Muscle of leg (tissue), 16 donors: ENCODE measurements at places on chromosomes 6 and 20. TPM values are rescaled to one million over a fixed set of nuclear protein-coding genes. Genes with fewer than 3 reads are reported as not detected.

- peak; percentile 78 for DNase-seq
Observed at GRCh38 chr6:87066449-87067333, 28.2 kb downstream of the CGA start.

GRCh38 chr6:98648211-98648914, 186.0 kb upstream of the POU3F2 start:
- no peak for DNase-seq

DNA sequence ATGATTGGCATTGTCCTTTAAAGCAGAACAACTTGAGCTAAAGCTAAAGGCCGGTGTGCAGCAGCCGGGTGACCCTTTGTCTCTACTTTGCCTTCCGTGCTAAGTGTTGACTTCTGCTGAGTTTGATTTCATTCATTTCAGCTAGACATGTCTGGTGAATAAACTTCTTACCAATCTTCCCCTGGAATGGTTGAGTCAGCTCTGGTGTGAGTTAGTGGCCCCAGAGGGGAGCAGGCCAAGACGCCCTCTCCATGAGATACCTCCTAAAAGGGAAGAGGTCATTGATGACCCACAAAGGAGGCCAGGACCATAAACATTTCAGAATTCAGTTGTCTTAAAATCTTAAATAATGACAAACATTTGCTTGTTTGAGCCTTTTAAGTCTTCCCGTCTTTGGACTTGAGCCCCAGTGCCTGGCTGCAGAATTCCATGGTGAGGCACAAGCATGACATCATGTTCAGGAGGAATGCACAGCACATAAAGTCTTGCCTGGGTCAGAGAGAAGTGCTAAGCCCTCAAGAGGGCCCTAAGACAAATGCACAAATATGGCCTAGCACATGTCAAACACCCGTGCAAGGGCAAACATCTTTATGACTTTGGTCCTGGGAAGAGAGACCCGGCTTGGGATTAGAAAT, 96.3 kb upstream of the NEDD9 start:
- DNase-seq: peak; percentile 43

Gene DNMT3B
- 2.9 TPM for total RNA-seq

DNA sequence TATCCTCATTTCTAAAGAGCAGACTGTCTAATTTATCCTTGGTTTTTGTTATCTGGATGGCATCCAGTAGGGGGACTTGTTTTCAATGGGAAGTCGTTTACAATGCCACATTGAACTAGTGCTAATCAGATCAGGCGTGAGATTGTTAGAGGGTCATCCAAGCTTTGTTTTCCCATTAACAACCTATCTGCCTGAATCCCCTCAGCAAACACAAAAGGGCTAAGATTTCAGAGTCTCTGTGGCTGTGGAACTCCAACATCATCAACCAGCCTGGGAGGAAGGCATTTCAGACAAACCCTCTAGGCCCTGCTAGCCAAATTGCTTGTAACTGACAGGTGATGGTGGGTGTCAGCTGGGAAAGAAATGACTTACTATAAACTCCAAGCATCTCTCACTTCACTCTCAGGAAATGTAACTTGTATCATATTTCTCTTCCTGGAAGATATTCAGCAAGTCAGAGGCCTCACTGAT, 47.7 kb downstream of the COL19A1 start:
- DNase-seq: peak; percentile 81

Gene SOX18
- total RNA-seq: 2.2 TPM

DNA sequence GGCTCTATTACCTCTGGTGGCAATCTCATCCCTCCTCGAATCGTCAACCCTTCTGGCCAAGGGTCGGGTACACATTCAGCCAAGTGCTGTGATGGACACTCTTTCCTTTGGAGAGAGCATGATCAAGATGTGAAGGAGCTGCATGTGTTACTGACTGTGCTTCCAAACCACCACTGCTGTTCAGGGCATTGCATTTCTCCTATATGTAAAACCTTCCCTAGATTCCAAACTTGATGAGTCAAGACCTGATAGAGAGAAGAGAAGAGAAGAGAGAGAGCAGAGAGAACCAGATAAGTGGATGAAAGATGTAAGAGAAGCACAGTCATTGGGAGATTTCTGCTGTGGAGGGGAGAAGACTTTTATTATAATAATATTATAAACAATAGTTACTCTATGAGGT, 162.2 kb downstream of the KCNQ5 start:
- no peak for DNase-seq
